Endothelial cell of umbilical vein (primary cell): ENCODE measurements at places on chromosomes 11 and 22. TPM values are rescaled to one million over a fixed set of nuclear protein-coding genes. Genes with fewer than 3 reads are reported as not detected.

The GGTLC2 gene
- total RNA-seq = not detected in 2 replicates

The OR8G5 gene
- not detected in 2 replicates for total RNA-seq

The HEPHL1 gene
- not detected in 2 replicates for total RNA-seq

The ROBO4 gene
- 464 and 474 TPM in 2 replicates for total RNA-seq

The KCNQ1OT1 gene
- 1.5 and 1.8 TPM in 2 replicates for total RNA-seq

The NOX4 gene
- 34.0 and 47.7 TPM in 2 replicates for total RNA-seq

The DCDC1 gene
- not detected in 2 replicates for total RNA-seq

The MYOD1 gene
- not detected in 2 replicates for total RNA-seq

The CREB3L1 gene
- total RNA-seq = 0.78 and 0.84 TPM in 2 replicates

The TMEM45B gene
- not detected in 2 replicates for total RNA-seq

The GP1BB gene
- total RNA-seq = 1.5 and 1.7 TPM in 2 replicates

The ANO3 gene
- total RNA-seq = not detected in 2 replicates

The MRGPRX3 gene
- not detected in 2 replicates for total RNA-seq

The SLN gene
- total RNA-seq = not detected in 2 replicates

The TH gene
- total RNA-seq = not detected in 2 replicates

The MIAT gene
- total RNA-seq = 0.53 and 0.80 TPM in 2 replicates

DNA sequence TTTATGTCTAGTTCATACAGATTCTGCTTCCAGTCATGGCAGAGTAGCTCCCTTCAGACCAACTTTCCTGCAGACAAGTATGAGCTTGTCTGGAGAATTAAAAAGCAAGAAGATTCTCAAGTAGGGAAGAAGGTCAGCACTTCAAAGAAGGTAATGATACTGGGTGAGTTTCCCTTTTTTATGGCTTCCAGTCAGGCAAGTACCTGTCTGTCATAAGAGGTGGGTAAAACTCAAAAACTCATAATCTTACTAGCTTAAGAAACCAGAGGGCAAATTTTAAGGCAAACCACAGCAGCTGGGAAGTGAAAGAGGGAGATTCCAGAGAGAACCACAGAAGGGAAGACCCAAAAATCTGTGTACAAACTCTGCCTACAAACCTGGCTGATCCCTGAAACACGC, 54.2 kb downstream of the DENND5A start:
- DNase-seq = no peak

GRCh38 chr22:38949889-38950405, 7.5 kb upstream of the APOBEC3A start:
- DNase-seq = no peak

- DNase-seq = no peak
Measured at GRCh38 chr11:113773092-113773415, 438 bp downstream of the ZW10 start.

GRCh38 chr22:39152024-39152510, 413 bp downstream of the CBX7 start:
- no peak for DNase-seq

- DNase-seq = no peak
Measured at GRCh38 chr22:32789797-32790620, 11.5 kb upstream of the TIMP3 start.

- no peak for DNase-seq
Measured at GRCh38 chr11:34262531-34263081, 95.2 kb downstream of the ABTB2 start.

DNA sequence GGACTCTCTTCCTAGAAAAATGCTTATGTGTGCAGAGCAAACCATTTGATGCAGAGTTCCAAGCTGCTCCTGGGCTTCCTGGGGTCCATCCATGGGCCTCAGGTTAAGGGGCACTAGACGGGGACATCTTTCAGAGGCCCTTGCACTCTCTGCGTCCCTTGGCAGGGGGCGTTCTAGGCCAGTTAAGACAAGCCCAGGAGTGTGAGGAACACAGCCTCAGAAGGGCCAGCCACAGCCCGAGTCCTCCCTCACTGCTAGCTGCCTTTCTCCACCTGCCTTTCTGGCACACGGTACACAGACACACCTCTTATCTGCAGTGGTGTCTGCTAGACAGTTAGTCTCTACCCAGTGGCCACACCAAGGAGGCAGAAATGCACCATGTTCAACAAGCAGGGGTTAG, 18.0 kb upstream of the BID start:
- DNase-seq = no peak

GRCh38 chr11:125069008-125069407, 5.9 kb downstream of the SLC37A2 start:
- no peak for DNase-seq

DNA sequence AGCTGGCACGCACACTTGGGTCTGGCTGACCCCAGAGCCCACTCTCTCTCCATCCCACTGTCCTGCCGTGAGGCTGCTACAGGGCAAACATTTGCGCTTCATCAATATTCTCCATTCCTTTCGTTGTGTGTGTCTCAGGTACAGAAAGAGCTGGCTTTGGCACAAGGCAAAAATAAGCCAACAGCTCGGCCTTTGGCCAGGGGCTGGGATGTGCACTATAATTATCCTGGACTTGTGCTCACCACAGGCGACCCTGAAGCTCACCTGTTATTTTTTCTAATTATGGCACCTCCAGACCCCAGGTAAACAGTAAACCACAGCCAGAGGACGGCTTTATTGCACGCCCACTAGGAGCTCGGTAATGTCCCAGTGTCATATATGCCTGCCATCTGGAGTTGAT, 10.9 kb downstream of the ZMAT5 start:
- DNase-seq = no peak

- DNase-seq = no peak
Measured at GRCh38 chr11:117849781-117850414, 25.4 kb upstream of the FXYD2 start.

DNA sequence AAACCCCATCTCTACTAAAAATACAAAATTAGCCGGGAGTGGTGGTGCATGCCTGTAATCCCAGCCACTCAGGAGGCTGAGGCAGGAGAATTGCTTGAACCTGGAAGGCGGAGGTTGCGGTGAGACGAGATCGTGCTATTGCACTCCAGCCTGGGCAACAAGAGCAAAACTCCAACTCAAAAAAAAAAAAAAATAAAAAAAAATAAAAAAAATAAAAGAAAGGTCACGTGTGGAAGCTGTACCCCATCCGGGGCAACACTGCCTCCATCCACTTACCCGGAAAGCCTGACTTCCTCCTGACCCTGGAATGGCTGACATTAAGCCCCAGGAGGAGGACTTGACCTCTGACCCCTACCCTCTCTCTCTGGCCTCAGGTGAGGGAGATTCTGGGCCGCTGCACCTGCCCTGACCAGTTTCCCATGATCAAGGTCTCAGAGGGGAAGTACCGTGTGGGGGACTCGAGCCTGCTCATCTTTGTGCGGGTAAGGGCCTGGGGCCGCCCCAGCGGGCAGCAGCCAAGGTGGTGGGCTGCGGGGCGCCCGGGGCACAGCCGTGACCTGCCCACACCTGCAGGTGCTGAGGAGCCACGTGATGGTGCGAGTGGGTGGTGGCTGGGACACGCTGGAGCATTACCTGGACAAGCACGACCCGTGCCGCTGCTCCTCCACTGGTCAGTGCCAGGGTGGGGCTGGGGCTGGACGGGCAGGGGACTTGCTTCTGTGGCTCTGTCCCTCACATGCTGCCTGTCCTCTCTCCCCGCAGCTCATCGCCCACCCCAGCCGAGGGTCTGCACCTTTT, 3.8 kb downstream of the GAS2L1 start:
- DNase-seq = no peak

GRCh38 chr11:130872513-130872912, 43.8 kb downstream of the SNX19 start:
- no peak for DNase-seq

DNA sequence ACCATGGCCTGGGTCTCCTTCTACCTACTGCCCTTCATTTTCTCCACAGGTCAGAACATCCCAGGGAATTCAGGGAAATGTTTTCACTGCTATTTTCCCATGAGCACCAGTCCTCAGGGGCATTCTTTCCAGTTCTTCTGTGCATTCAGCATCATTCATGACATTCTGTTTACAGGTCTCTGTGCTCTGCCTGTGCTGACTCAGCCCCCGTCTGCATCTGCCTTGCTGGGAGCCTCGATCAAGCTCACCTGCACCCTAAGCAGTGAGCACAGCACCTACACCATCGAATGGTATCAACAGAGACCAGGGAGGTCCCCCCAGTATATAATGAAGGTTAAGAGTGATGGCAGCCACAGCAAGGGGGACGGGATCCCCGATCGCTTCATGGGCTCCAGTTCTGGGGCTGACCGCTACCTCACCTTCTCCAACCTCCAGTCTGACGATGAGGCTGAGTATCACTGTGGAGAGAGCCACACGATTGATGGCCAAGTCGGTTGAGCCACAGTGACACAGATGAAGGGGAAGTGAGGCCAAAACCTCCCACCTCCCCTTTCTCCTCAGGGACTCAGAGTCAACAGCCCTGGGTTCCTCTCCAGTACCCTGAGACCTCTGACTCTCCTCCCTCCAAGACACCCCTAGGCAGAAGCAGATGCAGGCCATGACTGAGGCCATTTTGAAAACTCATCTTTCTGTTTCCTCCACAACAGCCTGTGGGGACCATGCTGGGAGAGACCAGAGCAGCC, 15.9 kb upstream of the IGLL5 start:
- no peak for DNase-seq

DNA sequence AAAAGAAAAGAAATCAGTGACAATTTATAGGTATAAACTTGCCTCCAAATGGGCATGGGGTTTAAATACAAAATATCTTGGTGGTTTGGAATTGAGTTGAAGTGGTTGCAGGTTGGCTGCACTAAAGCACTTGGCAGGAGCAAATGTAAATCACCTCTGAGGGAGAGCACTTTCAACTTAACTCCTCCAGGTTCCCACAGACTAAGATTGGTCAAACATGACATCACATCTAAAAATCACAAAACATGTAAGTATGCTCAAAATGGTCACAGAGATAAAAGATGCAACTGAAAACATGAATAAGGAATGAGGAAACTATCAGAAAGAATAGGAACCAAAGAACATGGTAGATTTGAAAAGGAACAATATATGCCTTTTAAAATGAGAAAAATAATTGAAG, 12.3 kb upstream of the SHANK3 start:
- DNase-seq = no peak

DNA sequence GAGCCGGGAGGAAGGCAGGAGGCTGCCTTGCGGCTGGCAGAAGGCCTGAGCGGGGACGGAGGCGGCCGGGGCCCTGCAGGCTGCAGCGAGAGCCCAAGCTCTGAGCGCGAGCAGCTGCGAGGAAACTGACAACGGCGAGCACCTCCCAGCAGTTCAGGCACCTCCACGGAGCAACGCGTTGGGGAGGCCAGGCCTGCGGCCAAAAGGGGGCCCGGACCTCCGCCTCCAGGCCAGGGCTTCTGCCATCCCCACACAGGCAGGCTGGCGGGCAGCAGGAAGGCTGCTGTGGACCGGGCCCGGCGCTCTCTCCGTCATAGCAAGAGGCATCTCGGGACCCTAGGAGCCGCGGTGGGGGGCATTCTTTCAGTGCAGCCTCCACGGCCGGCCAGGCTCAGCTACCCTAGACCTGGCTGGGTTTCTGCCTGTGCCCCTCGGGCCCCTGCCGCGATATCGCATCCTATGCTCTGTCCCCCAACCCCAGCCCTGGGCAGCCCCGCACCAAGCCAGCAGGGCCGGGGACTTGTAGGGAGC, 22.9 kb upstream of the SLC22A12 start:
- DNase-seq = no peak

GRCh38 chr11:57155838-57156607, 25.7 kb upstream of the LRRC55 start:
- no peak for DNase-seq

DNA sequence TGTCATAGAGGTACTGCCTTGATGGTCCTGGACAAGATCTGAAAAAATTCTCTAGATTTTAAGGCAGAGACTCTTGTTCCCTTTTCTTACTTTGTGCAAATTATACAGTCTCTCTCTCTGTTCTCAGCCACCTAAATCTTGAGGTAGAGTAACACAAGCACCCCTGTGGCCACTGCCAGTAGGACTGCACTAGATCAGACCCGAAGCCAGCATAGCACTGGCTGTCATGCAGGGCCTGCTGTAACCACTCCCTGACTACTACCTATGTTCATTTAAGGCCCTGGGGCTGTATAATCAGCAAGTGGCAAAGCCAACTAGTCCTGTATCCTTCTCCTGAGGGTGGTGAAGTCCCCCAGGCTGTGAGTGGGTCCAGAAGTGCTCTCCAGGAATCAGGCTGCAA, 11.8 kb upstream of the SLC22A24 start:
- no peak for DNase-seq

DNA sequence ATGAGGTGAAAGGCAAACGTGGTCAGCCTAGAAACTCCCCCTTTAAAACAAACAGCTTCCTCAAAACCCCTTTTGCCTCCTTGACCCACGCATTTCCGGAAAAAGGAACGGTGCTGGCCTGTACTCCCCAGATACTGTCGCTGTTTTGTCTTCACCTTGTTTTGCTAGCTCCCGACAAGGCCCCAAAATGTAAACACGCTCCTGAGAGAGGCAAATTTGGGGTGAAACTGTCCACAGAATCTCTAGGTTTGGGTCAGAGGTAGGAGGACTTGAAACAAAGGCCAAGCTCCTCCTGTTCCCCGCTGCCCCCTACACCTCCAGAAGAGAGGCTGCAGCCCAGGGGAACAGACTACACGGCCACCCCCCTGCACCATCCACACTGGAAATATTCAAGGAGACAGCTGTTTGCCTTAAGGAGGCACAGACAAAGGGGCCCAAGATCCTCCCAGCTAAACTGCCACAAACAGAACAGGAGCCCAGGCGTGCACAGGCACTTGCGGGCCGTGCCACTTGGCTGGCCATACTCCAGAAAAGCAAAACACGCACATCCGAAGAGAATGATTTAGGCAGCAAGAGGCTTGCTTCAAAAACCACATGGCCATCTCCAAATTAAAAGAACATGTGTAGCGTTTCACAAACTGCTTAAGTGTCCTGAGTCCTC, 160.5 kb upstream of the GRK3 start:
- DNase-seq = no peak

DNA sequence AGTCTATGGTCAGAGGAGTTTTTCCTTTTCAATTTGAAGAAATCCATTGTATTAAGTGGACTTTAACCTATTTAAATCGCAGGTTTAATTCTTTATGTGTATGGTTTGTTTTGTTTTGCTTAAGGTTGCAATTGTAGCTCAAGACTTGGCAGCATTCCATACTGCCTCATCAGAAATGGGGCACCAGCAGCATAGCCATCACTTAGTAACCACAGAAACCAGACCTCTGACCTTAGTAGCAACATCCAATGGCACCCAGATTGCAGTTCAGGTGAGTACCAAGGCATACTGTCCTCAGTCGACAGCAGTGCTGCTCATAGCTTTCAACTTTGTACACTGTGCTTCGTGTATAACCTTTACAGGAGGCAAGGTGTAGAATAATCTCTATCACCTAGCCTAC, 48.4 kb upstream of the WEE1 start:
- DNase-seq = no peak

DNA sequence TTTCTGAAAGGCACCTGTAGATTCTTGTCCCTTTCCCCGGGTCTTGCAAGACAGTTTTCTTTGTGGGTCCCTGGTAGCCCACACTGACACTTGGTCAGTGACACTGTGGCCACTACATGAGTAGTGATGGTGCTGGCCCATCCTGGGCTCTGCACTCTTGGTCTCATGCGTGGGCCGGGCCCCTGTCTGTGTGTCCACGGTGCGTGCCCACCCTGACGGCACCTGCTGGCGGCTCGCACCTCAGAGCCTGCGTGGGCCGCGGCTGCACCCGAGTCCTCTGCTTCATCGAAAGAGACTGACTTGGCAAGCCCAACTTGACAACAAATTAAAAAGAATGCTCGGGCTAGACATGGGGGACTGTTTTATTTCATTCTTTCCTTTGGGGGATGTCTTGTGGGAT, 37.5 kb downstream of the ADAMTS15 start:
- no peak for DNase-seq

GRCh38 chr22:33865248-33865647, 55.0 kb downstream of the LARGE1 start:
- DNase-seq = no peak
